ENCODE measurements at places on chromosomes 1 and 21. TPM values are rescaled to one million over a fixed set of nuclear protein-coding genes. Genes with fewer than 3 reads are reported as not detected.

Gene BNIPL
- total RNA-seq: under 0.01 TPM

Gene RC3H1
- 28.0 TPM for total RNA-seq

Gene NHLH2
- total RNA-seq: under 0.01 TPM

Gene SHISAL2A
- total RNA-seq: 0.27 TPM

Gene TTC13
- 4.8 TPM for total RNA-seq

Gene ACTL8
- under 0.01 TPM for total RNA-seq

Gene SLAMF8
- total RNA-seq: 0.27 TPM

Gene PCBP3
- 7.0 TPM for total RNA-seq

Gene ELF3
- 1.3 TPM for total RNA-seq

Gene NBPF9
- 4.6 TPM for total RNA-seq

Gene LY9
- total RNA-seq: 1.3 TPM

Gene CREG1
- 140 TPM for total RNA-seq

Gene C1orf87
- total RNA-seq: not detected

Measured in hematopoietic multipotent progenitor cell (in vitro differentiated cells).